Upper lobe of left lung (tissue), 6 donors: ENCODE measurements at places on chromosomes 7 and 10. TPM values are rescaled to one million over a fixed set of nuclear protein-coding genes. Genes with fewer than 3 reads are reported as not detected.

Gene FAM171A1
- total RNA-seq = 7.9 TPM

GRCh38 chr10:58511765-58512490 lies 744 bp upstream of the BICC1 start:
- H3K4me3 ChIP-seq = peak overlapping the region; percentile 18
- peaks cover 7% of the 10 kb centered on the region for H3K4me1 ChIP-seq
- peak; percentile 22 for DNase-seq

DNA sequence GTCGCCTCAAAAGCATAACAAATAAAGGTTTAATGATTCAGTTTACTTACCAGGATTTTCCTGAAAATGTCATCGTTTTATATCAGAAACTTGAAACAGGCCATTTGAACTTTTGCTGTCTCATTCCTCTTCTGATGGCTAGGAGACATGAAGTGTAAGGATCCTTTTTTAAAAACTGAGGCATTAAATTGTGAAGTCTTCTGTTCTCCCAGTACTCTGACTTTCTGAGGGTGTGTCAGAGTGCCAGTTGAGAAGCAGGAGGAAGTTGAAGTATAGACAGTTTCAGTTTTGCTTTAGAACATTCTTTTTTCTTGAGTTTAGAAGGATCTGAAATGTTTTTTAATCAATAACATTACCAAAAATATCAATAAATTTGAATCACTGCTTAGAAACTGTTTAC lies at the start of gene SAMD9L:
TSS of gene SAMD9L (minus strand) at position 242 of the 400 bp plus-strand sequence. CDS start 12,414 bp downstream, outside the sequence.
- peaks cover 20% of the 10 kb centered on the region for H3K4me1 ChIP-seq
- H3K4me3 ChIP-seq = peak within 1 kb of the TSS; percentile 36
- H3K27ac ChIP-seq = peak within 1 kb of the TSS; percentile 83
- no peak for DNase-seq

- H3K36me3 ChIP-seq = no peaks in the 10 kb centered on the region
- no peak for DNase-seq
- H3K27ac ChIP-seq = no peak overlapping the region
- no peaks in the 10 kb centered on the region for H3K27me3 ChIP-seq
- H3K4me3 ChIP-seq = no peak overlapping the region
- H3K4me1 ChIP-seq = no peaks in the 10 kb centered on the region
Measured at GRCh38 chr10:108454793-108455192, 1290.3 kb upstream of the SORCS1 start.

- H3K27me3 ChIP-seq = no peaks in the 10 kb centered on the region
- H3K4me3 ChIP-seq = no peak overlapping the region
- peaks cover 5% of the 10 kb centered on the region for H3K36me3 ChIP-seq
- no peak overlapping the region for H3K27ac ChIP-seq
- DNase-seq = no peak
Measured at GRCh38 chr7:150401424-150401790, 22.3 kb downstream of the ZNF775 start.

Gene ERVW-1
- total RNA-seq = 0.20 TPM

DNA sequence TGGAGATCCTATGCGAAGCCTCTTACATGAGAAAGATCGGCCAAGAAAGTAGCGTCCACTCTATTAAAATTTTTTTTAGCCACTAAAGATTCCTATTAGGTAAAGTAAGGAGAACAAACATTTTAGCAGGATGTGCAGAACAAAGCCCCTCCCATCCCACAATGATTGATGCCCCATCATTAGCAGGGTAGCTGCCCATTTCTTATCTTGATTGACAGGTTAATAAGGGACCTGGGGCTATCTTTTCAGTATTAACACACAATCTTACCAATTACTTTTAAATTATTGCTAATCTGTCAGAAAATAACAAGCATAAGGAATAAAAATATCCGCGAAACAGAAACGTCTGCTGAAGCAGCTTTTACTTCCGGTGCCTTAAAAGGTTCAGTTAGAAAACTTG lies 5.1 kb downstream of the FZD8 start:
- H3K27me3 ChIP-seq = no peaks in the 10 kb centered on the region
- DNase-seq = no peak
- peaks cover 16% of the 10 kb centered on the region for H3K4me1 ChIP-seq
- no peaks in the 10 kb centered on the region for H3K36me3 ChIP-seq

DNA sequence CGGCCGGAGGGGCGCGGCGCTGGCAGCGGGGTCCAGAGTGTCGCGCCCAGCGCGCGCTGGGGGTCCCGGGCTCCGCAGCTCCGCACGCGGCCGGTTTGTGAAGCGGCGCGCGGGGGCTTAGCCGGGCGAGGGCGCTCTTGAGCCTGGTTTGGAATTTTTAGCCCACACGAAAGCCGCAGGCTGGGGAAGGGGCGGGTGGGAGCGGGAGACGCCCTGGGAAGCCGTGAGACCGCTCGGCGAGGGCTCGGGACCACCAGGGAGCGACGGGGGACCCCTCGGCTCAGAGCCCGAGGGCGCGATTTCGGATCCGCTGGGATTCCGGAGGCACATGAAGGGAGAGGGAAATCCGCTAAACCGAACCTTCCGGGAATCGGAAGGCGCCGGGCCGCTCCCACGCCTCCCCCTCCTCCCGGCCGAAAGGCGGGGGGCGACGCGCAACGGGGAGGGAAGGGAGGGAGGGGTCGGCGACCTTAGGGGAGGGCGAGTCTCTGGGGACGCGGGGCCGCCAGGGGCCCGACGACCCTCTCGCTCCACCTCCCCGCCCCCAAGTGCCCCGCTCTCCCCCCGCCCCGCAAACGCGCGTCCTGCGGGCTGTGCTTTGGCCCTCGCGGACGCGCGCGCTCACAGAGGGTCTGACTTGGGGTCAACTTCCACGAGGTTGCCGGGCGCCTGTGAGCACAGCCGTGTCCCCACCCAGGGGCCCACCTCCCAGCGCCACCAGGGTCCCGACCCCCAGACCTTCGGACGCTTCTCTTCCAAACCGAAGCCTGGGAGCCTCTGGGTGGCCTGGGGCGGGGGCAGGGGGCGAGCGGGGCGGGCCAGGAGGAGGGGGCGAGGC lies 5.1 kb upstream of the ELFN1 start:
- H3K4me1 ChIP-seq = peaks cover 38% of the 10 kb centered on the region
- peak; percentile 93 for DNase-seq
- peaks cover 61% of the 10 kb centered on the region for H3K27me3 ChIP-seq
- no peaks in the 10 kb centered on the region for H3K36me3 ChIP-seq
- peak overlapping the region; percentile 62 for H3K4me3 ChIP-seq
- H3K27ac ChIP-seq = peak overlapping the region; percentile 12

GRCh38 chr7:145152589-145152988 lies 316.7 kb upstream of the TPK1 start:
- H3K27ac ChIP-seq = no peak overlapping the region
- no peaks in the 10 kb centered on the region for H3K4me1 ChIP-seq
- H3K36me3 ChIP-seq = no peaks in the 10 kb centered on the region
- DNase-seq = no peak
- H3K4me3 ChIP-seq = no peak overlapping the region

Gene SLC13A1
- total RNA-seq = not detected

Gene INSYN2A
- total RNA-seq = 0.26 TPM

Gene C10orf62
- 7.3 TPM for total RNA-seq

DNA sequence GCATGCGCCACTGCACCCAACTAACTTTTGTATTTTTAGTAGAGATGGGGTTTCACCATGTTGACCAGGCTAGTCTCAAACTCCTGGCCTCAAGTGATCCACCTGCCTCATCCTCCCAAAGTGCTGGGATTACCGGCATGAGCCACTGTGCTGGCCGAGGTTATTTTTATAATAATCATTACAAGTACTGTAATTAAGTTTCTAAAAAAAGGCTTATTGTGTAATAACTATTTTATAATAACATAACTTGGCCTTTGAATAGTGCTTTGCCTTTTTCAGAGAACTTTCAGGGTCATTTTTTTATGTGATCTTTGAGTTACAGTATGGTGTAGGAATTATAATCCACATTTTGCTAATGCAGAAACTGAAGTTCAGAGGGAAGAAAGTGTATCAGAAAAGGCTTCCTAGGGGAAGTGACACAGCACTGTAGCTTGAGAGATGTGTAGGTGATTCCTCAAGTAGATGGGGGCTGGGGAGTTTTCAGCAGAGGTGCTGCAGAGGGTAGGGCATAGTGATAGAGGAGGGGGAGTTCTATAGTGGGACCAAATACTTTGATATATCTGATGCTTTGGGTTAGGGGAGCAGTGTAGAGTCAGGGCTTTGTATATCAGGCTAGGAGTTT lies 9.2 kb upstream of the SYPL1 start:
- no peaks in the 10 kb centered on the region for H3K27me3 ChIP-seq
- no peaks in the 10 kb centered on the region for H3K4me1 ChIP-seq
- no peak overlapping the region for H3K4me3 ChIP-seq
- DNase-seq = no peak
- no peaks in the 10 kb centered on the region for H3K36me3 ChIP-seq

Gene GPR26
- total RNA-seq = not detected

Gene VSTM4
- total RNA-seq = 12.6 TPM
